ENCODE measurements at places on chromosomes 2 and 18.

DNA sequence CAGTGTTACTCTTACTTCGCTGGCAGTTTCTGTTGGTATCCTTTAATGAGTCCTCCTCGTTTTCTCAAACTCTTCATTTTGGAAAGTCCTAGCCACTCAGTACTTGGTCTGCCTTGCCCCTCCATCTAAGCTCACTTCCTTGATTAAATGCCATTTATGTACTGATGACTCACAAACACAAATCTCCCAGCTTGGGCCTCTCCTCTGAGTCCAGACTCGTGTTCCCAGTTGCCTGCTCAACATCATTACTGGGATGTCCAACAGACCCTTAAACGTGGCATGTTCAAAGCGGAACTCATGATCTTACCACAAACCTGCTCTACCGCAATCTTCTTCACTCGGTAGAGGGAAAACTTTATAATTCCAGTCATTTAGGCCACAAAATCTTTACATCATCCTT, 13.8 kb upstream of the CCDC68 start:
- DNase-seq: no peak

- no peak for DNase-seq
Measured at GRCh38 chr2:118856330-118856977, 9.0 kb upstream of the EN1 start.

DNA sequence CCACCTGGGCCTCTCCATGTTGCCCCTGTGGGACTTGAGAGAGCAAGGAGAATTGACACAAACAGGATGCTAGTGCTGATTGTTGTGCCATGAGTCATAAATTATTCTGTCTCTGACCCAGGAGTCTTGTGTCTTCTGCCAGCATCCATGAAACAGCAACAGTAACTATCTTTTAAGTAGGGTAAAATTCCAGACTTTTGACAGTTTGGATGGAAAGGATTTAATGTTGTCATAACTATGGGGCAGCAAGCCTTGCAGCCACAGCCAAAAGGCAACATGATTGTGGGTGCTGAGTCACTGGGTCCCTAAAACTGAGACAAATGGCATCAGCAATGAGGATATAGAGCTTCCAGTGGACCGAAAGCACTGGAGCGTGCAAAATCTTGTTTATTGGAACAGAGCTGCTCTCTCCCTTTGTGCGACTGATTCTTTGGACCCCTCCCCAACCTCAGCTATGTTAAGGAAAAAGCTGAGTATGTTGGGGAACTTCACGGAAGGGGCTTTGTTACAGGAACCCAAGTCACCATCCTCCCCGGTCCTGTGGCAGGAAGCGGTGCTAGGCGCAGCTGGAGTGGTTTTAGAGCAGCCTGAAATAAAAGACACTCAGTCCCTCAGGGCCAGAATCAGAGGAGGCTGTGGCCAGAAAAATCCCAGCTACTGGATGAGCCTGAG, 9.6 kb upstream of the ITPRIPL1 start:
- DNase-seq: no peak

- no peak for DNase-seq
Measured at GRCh38 chr2:44939106-44940048, 2.1 kb upstream of the SIX3 start.

- no peak for DNase-seq
Measured at GRCh38 chr2:159226608-159227385, 59.7 kb downstream of the WDSUB1 start.

- no peak for DNase-seq
Measured at GRCh38 chr2:65489269-65489668, 56.9 kb upstream of the SPRED2 start.

DNA sequence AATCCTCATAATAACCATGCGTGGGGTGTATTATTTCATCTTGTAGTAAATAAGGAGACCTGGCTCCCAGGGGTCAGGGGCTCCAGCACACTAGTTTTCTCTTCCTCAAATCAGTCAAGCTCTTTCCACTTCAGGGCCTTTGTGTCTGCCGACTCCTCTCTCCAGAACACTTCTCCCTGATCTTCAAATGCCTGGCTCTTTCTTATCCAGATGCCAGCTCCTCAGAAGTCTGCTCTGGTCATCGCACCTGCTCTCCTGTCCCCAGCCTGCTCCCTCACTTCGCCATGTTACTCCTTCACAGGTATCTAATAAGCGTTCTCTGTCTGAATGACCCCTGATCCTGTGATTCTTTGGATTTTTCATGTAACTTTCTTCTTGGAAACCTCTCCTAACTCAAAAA, 62.0 kb downstream of the GYPC start:
- DNase-seq: no peak

- DNase-seq: no peak
Measured at GRCh38 chr2:65957454-65957853, 477.5 kb upstream of the MEIS1 start.
